ENCODE measurements at places on chromosomes 16 and 17.

GRCh38 chr16:898216-898615 lies 72.6 kb downstream of the LMF1 start:
- DNase-seq = no peak

- no peak for DNase-seq
Observed at GRCh38 chr16:85718682-85719081, 29.9 kb upstream of the GINS2 start.

DNA sequence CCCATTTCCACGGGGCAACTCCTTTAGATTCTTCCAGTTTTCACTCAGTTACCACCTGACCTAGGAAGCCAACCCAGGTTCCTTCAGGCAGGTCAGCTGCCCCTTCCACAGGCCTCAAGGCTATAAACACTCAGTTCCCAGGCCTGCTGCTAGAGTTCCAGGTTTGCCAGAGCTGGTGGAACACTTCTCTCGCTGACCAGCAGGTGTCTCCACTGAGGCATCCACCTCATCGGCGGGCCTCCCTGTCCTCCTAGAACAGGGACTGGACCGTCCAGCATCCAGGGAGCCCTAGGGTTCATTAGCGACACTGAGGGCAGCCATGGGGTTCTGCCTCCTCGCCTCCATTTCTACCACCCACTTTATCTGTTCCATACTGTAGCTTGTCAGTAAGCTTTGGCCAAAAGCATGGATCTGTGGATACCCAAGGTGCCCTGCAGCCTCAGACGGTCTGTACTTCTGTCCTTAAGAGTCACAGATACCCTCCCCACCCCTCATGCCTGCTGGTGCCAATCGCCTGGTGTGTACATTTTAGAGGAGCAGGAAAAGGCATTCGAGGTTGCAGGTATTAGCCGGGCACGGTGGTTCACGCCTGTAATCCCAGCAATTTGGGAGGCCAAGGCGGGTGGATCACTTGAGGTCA lies 29.0 kb downstream of the PIMREG start:
- DNase-seq = peak; percentile 20

GRCh38 chr17:30848021-30848420 lies 16.3 kb downstream of the ATAD5 start:
- no peak for DNase-seq

GRCh38 chr17:42779936-42780850 lies at the start of gene WNK4:
TSS of gene WNK4 (plus strand) at chr17:42780610. CDS start at chr17:42780699, 89 bp downstream.
- no peak for DNase-seq

- DNase-seq = no peak
Observed at GRCh38 chr17:72520665-72521303, 400.0 kb downstream of the SOX9 start.

Measured in activated naive CD4-positive, alpha-beta T cell (primary cell).